ENCODE measurements at places on chromosomes 3 and 15.

- DNase-seq = no peak
These were observed 14.9 kb upstream of the LRRC58 start for GRCh38 chr3:120364101-120364500.

DNA sequence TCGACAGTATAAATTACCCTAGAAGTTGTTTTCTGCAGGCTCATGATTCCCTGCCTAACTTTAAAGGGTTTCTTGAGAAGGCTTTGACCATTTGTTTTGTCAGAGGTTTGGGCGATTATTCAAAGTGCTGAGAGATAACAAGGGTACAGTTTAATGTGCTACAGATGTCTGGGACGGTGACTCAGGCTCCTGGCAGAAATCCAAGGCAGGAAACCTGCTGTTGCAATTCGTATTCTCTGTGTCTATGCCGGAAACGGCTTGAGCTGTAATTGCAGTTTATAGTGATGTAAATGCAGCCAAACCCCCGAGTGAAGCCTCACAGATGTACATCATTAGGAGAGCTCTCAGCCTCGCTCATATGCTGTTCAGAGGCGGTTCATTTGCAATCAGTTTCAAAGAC is 65.6 kb downstream of the SYNPR start:
- DNase-seq = peak; percentile 83

DNA sequence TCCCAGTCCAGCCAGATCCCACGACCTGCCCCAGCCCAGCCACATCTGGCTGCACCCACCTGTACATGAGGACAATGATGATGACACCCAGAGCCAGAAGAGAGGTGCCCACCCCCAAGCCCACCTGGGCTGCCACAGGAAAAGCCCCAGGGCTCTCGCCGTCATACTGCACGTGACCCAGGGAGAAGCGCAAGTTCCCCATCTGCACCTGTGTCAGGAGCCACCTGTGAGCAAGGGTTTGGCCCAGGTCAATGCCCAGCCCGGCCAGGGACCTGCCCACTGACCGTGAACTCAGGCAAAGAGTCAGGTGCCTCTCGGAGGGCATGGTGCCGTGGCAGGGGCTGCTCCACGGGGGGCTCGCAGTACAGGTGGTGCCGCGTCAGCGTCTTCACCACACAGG is 16.3 kb downstream of the PLXNB1 start:
- no peak for DNase-seq

- DNase-seq = no peak
These were observed 4.3 kb downstream of the RASA2 start for GRCh38 chr3:141491081-141491480.

DNA sequence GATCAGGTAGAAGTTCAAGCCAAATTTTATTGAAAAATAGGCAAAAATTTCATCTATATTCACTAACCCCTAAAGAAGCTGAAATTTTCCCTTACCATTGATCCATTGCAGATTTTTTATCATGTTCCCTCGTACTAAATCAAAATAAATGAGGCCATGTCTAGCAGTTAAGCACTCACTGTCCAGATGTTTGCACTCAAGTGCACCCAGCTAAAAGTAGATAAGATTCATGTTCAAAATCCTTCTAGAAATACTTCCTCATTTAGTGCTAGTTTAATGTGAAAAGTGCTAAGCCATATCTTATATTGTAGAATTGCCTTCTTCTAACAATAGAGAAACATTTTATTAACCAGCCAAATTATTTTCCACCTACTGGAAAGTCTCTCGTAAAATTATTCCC is 164.7 kb upstream of the UBE2E2 start:
- DNase-seq = no peak

DNA sequence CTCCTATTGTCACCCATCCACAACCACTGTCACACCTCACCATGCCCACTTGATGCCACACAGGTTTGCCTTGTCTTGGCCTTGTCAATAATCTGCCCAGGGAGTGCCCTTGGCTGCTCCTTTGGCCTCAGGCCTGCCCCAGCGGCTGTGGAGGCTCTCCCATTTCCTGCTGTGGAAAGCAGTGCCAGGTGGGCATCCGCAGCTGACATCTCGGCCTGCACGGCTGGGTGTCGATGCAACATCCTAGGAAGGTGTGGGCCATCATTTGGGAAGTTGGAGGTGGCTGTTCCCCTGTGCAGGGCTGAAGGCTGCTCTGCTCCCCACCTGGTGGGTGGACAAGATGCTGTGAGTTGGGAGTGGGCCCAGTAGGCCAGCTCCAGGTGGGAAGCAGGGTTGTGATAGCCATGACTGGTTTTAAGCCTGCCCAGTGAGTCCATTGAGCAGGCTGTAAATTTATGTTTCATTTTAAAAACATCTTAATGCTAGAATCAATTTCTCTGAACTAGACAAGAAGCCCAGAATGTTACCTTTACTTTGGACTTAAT is 12.5 kb downstream of the DNAH1 start:
- no peak for DNase-seq

- DNase-seq = peak; percentile 45
These were observed 314.7 kb upstream of the CFAP20DC start for GRCh38 chr3:59364496-59364895.

DNA sequence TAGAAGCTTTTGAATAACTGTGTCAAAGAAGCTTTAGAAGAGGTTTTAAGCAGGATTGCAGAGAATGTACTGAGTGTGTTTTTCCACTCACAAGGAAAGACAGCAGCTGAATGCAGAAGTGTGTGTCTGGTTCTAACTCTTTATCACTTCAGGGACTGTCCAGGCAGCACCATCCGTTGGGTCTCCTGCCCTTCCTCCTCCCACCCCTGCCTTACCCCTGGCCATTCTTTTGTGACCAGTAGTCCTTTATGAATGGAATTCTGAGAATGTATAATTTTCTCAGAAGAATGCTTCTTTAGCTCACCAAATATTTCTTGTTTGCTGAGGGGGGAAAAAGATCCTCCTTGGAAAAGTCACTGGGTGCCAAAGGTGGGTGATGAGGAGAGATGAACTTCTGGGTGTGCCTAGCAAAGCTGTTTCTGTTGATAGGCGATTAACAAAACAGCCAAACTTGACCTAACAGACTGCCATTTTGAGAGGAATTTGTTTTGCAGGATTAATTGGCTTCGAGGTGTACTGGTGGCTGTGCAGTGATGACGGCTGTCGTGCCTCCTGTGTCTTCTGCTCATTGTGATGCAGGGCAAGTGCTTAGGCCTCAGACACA is 70.9 kb downstream of the IGF1R start:
- peak; percentile 43 for DNase-seq

DNA sequence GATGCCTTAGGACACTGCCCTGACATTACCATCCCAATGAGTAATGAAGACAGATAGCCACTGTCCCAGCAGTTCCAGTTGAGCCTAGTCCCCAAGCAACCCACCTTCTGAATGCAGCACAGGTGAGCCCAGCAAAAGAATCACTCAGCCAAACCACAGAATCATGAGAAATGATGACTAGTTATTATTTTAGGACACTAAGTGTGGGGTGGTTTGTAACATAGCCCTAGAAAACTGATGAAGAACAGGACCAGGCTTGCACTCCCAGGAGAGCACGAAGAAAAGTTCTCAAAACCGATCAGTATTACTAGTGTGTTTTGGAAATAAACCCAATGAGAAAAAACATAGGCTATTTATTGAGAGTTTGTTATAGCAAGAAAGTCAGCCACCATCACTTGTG is 129.6 kb upstream of the CNTN6 start:
- no peak for DNase-seq

- no peak for DNase-seq
These were observed 58.3 kb downstream of the EIF3J start for GRCh38 chr15:44595246-44595645.

DNA sequence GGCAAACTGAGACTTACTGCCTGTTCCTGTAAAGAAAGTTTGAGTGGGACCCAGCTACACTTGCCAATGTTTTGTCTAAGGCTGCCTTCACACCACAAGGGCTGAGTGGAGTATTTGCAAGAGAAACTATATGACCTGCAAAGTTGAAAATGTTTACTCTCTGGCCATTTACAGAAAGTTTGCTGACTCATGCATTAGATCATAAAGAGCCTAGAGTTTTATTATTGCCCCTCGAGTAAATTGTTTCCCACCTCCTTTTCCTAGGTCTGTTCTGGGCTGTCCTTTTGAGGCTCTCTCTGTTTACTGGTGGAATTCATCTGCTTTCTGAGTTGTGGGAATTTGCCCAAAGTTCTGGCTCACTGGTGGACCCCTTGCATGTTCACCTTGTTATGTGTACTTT is 6.7 kb upstream of the PROK2 start:
- DNase-seq = no peak

DNA sequence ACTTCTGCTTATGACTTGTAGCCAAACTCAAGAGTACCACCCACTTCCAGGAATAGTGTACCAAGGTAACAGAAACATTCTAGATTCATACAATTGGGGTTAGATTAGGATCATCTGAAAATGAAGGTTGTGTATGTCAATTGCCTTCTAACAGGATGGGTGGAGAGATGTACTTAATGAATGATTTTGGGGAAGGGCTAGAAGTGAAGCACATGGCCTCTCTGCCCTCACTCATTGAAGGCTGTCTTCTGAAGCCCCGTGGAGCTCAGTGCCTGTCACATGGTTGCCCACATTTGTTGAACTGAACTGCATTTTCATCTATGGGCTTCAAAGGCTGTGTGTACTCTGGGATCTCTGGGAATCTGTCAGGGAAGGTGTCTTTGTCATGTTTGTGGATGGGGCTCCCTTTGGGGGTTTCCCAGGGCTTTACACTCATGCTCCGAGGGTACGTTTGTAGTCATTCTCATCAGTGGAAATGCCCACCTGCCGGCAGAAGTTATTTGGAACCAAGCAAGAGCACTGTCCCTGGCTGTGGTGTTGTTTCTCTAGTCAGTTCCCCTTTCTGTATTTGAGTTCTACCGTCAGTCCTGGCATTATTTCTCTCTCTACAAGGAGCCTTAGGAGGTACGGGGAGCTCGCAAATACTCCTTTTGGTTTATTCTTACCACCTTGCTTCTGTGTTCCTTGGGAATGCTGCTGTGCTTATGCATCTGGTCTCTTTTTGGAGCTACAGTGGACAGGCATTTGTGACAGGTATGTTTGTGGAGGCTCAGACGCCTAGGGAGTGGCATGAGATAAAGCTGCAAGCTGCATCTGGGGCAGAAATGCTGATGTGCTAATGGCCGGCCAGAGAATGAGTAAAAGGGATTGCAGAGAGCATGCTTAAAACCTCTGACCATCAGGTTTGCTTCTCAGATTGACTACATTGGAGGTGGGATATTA is 22.4 kb downstream of the CD86 start:
- DNase-seq = no peak

DNA sequence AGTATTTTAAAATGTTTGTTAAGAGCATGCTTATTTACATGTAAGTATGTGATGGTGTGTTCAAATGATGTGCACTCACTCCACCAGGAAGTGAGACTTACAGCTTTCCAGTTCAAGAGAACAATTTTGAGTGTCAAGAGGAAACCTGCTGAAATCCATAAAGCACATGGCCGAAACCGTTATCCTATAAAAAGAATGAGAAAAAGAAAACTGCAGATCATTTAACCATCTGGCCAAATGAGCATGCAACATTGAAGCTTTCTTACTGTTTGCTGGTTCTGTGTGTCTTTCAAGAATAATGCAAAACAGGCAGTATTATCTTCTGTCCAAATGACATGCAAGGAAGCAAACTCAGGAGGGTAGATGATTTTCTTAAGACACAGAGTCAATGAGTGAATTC is 26.3 kb downstream of the GABRR3 start:
- no peak for DNase-seq

DNA sequence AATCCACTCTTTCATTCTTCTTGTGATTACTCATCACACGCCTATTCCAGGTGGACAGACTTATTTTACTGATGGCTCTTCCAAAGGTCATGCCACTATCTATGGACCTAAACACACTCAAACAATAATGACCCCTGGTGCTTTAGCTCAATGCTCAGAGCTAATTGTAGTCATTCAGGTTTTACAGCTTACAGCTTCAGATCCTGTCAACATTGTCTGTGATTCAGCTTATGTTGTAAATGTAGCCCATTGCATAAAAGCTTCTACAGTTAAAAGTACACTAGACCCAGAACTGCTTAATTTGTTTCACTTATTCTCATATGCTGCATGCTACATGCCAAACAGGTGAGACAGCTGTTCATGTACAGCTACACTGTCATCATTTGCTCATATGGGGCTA is 49.2 kb downstream of the LSM3 start:
- no peak for DNase-seq

- DNase-seq = no peak
These were observed 350.4 kb upstream of the SATB1 start for GRCh38 chr3:18775501-18775900.

DNA sequence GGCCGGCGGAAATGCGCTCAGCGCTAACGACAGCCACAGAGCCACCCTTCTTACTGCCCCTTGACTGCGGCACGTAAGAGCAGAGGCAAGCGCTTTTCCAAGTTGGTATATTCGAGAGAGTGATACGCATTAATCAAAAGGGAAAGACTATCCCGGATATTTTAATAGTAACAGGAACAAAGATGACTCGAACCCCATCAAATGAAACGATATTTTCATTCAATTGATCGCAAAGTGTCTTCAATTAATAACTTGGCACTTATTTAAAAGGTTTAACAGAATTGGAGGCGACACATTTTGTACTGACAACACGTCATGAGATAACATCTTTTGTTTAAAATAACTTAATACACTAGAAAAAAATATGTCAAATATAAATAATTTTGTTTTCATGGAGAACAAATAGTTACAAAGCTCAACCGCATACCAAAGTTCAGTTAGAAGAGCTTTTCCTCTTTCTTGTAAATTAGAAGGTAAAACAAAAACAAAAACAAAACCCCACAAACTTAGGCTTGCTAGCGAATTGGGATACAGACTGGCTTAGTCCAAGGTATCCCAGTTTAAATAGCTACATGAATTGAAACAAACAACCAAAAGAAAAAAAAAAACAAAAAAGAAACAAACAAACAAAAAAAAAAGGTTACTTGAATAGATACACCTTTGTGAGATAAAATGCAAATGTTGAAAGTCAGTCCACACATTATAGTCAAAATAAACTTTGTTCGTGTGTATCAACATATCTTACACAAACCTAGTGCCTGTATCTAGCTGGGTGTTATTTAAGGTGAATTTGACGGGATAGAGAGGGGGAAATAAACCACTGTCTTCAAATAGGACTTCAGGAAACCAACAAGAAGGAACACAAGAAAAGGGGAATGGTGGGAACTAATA is 10.2 kb downstream of the SHOX2 start:
- DNase-seq = no peak

- no peak for DNase-seq
These were observed 218.0 kb downstream of the ZBBX start for GRCh38 chr3:167162083-167162482.

DNA sequence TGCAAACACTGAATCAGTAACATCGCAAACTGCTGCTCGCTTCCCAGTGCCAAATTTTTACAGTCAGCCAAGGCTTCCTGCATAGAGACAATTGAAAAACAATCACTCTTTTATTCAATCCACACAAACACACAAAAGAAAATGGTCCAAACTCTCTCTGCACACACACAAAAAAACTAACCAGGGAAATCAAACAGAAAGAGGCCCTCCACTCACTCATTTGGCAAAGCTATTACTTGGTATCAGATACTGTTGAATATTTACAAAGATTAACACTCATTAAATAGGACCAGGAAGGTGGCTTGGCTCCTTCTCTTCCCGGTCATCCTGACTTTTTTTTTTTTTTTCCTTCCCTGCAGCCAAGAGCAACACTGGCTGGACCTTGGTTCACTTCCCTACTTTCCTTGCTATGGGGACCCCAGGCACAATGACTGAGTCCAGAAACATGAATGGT is 62.4 kb upstream of the SPATA12 start:
- no peak for DNase-seq

GRCh38 chr3:38323060-38323459 is 23.5 kb upstream of the XYLB start:
- DNase-seq = no peak

- no peak for DNase-seq
These were observed 334.2 kb upstream of the SEMA6D start for GRCh38 chr15:47383102-47383501.
